ENCODE measurements at places on chromosomes 13 and 19.

DNA sequence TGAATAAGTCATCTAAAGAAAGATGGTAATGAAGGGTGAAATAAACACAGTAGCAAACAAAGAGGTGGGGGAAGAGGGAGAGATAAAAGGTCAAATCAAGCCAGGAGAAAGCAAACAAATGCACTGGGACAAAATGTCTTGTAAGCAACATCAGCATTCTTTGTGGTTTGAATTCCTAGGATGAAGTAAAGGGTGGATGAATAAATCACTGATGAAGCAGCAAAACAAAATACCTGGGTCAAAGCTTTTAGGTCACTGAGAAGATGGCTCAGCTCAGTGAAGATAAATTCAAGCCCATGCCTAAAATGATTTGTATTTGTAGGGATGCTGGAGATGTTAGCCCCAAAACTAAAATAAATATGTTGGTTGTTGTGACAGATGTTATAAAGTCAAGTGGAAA, 86.5 kb upstream of the FBXL3 start:
- no peak for DNase-seq

DNA sequence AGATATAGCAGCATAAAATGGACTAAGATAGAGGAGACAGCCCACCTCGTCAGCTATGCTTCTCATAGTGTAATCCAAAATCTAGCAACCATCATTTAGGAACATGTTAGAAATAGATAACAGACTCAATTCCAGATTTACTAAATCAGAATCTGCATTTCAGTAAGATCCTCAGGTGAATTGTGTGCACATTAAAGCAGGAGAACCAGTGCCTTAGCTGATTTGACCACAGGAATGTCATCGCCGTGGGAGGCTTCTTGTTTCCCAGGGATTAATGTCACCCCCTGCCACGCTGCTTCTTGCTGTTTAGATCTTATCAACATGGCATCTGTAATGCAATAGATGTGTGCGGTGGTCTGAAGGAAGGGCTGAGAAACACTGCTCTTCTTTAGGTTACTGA, 84.0 kb downstream of the GPC5 start:
- DNase-seq = no peak

DNA sequence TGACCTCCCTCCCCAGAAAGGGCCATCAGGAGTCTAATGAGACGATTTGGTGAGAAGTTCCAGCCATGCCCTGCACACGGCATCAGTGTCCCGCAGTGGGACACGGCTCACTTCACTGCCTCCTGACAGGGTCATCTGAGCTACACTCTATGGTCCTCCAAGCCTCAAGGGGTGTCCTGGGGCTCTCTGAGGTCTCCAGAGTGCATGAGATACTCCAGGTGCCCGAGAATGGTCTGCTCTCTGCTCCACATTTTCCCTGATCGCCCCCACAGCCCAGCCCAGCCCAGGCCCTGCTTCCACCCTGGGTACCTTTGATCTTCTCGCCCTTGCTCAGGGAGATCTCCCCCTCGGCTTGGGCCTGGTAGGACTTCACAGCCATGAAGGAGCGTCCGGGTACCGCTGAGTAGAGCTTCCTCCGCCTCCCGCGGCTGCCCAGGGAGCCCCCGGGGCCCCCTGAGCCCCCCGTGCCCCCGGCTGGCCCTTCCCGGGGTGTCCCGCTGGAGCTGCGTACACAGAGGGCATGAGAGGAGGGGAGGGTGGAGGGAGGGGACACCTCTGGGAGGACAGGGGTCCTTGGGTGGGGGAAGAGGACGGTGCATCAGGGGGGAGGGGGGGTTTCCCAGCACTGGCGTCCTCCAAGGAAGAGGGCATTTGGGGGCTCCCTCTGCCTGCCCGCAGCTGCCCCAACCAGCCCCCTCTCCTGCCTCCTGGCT, 17.3 kb downstream of the SHANK1 start:
- DNase-seq = no peak

DNA sequence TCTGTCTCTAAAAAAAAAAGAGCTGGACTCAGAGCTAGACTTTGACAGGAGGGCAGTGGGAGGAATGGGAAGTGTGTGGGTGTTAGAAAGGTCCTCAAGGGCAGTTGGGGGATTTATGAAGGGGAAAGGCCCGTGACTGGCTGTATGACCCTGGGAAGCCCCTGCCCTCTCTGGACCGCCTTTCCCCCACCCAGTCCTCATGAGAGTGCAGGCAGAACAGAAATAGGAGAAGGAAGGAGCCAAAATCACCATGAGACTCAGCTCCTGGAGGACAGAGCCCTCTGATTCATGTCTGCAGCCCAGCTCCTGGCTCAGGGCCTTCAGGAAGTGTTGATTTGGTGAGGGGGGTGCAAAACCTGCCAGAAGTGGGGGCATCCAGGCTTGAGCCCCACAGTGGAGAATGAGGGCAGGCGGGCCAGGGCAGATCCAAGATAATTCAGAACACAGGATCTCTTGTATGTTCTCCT, 8.7 kb upstream of the SMG9 start:
- no peak for DNase-seq

- no peak for DNase-seq
Observed at GRCh38 chr13:55999709-56000108, 1141.0 kb upstream of the PRR20A start.

- DNase-seq = no peak
Observed at GRCh38 chr19:45348367-45349125, 8.0 kb downstream of the KLC3 start.
